ENCODE measurements at places on chromosomes 11 and 22. TPM values are rescaled to one million over a fixed set of nuclear protein-coding genes. Genes with fewer than 3 reads are reported as not detected.

UBQLNL gene
- total RNA-seq = 0.20 TPM

GRCh38 chr11:63670433-63671321, 499 bp downstream of the ATL3 start:
- no peak for DNase-seq

CBLIF gene
- 0.72 TPM for total RNA-seq

SPA17 gene
- total RNA-seq = 5.7 TPM

Data from K562 (cell line).